SK-N-MC (cell line): ENCODE measurements at places on chromosomes 6 and 20.

GRCh38 chr6:105189026-105189820 lies 9.4 kb upstream of the POPDC3 start:
- no peak for DNase-seq

- no peak for DNase-seq
These were observed 50.1 kb downstream of the CEP43 start for GRCh38 chr6:167049275-167049674.

- DNase-seq: no peak
These were observed 85.3 kb upstream of the SLC22A16 start for GRCh38 chr6:110561696-110562095.

DNA sequence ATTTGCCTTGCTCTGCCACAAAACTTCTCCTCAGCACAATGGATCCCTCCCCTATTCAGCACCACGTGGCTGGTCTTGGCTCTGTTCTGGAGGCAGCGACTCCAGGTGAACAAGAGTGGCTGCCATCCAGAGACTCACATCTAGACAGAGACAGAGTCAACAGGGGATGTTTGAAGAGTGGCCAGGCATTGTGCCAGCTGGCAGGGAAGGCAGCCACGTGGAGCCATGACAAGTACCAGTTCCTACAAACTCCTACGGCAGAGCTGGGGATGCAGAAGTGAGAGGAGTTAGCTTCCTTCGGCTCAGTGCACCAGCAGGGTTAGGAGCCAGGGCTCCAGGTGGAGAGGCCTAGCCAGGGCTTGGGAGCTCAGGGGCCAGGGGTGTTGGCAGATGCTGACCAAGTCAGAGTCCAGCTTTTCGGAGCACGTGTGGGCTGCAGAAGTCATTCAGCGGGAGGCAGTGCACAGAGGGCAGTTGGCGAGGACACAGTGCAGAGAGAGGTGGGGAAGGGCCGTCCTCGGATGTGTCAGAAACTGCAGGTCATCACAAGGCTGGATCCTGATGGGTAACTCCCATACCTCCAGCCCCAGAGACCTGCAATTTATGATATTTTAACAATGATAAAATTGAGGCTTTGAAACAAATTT lies 171.7 kb upstream of the PDE10A start:
- no peak for DNase-seq

DNA sequence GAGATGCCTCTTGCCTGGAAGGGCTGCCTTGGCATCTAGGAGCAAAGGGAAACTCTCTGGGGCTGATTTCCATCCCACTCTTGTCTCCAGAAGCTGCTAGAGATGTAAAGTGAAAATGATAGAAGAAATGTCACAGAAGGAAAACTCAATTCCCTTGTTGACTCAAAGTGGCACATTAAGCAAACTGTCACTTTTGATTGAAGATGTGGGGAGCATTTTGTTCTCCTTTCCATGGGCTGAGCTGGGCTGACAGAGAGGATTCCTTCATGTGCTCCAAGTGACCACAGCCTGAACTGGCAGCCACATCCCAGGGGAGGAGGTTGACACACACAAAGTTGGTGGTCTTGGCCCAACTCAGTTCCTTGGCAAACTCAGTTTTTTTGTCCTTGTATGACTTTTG lies 9.8 kb downstream of the GPR31 start:
- no peak for DNase-seq

DNA sequence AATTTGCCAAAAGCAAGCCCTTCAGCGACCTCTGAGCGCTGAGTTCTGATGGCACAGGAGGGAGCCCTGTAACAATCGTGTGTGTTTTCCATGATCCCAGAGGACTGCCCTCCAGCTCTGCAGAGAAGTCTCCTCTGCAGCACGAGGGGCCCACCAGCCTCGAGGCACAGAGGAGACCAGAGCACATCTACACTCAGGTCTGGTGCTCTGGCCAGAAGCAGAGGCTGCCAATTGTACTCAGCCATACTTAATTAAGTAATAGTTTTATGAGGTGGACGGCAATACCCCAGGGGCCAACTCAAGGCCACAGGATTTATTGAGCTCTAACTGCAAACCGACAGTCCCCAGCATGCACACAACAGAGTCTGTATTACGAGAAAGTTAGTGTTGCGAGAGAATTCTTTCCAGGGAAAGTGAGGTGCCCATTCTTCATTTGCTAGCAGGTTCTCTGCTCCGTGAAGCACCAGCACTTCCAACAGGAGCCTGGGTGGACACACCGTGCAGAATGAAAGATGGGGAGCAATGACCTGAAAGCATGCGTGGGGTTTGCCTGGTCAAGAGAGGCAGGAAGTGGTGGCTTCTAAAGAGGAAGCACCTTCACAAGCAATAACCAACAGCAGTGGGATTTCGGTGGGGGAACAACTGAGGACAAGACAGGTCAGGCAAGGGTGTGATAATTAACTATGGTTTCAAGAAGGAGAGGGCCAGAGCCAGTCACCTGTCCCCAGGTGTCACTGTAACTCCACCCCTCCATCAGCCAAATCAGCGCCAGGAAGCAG lies 92.8 kb upstream of the FOXC1 start:
- no peak for DNase-seq

DNA sequence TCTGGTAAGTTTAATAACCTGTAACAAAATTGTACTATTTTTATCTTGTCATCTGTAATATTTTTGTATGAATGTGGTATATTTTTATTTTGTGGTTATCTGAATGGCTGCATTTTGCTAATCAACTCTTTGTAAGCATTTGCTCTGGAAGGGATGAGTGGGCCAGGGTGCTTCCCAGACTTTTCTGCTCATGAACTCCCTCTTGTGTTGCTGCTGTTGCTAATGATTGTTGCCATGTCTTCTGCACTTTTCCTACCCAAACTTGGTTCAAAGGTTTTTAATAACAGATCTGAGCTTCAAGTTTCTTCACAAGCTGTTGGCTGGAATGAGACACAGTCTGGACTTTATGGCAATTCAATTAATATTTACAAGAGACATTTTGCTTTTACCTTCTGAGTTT lies 1005.7 kb downstream of the HACE1 start:
- no peak for DNase-seq

DNA sequence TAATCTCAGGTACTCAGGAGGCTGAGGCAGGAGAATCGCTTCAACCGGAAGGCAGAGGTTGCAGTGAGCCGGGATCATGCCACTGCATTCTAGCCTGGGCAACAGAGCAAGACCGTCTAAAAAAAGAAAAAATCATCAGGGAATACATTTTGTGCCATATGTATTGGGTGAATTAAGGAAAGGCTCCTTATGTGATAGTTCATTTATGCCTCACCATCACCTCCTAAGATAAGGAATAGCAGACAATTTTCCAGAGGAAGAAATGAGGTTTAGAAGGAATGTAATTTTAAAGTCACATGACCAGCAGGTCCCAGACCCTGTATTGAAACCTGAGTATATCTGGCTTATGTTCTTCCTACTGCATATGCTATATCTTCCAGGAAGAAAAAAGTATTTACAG lies 93.9 kb upstream of the FOXC1 start:
- no peak for DNase-seq

DNA sequence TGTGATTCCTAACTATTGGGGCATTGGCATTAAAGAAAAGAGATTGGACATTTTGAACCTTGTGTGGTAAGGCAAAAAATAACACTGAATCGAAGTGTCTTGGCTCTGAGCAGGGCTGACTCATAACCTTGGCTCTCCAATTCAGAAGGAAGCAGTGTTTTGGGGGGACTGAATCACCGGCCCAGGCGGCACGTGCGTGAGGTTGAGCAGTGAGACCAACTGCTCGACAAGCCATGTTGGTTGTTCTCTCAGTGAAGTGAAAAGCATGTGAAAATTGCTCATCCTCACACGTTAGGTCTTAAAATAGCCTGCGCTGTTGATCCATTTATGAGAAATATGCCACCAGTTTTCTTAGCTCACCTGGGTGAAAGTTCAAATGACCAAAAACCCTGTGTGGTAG lies 137.8 kb upstream of the SPACA1 start:
- DNase-seq: no peak

GRCh38 chr6:16048221-16048620 lies 80.7 kb upstream of the MYLIP start:
- DNase-seq: no peak

DNA sequence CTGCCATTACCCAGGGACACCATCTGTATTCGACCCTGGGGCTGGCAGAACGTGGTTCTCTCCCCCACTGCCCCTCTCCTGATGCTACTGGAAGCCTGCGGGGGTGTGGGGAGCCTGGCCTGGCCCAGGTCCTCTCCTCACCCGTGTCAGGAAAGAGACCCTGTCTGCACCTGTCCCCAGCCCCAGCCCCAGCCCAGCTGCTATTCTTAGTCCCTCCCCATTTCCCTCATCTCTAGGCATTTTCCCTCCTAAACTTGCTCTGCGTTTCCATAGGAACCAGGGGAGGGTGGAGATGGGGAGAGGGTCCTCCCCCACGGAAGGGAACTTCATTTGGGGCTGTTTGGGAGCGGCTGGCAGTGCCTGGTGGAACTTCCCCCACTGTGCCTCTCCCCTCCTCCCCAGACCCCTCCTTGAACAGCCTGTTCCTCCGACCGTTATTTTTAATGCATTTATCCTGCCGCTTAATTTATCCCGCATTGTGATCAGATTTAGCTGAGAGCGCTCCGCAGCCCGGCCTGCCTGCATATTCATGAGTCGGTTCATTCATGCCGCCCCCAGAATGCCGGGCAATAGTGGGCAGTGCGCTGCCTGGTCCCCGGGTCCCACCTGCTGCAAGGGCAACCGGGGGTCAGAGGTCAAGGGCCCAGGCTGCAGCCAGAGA lies 31.8 kb upstream of the DLGAP4 start:
- no peak for DNase-seq

GRCh38 chr6:36422714-36423100 lies 19.9 kb downstream of the PXT1 start:
- no peak for DNase-seq

- no peak for DNase-seq
These were observed 2.2 kb downstream of the CLDN20 start for GRCh38 chr6:155265843-155266535.

DNA sequence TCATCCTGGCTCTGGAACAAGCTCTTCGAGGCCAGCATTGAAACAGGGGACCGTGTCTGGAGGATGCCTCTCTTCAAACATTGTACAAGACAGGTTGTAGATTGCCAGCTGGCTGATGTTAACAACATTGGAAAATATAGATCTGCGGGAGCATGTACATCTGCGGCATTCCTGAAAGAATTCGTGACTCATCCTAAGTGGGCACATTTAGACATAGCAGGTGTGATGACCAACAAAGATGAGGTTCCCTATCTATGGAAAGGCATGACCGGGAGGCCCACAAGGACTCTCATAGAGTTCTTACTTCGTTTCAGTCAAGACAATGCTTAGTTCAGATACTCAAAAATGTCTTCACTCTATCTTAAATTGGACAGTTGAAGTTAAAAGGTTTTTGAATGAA lies 3.6 kb upstream of the CDKN1A start:
- no peak for DNase-seq

DNA sequence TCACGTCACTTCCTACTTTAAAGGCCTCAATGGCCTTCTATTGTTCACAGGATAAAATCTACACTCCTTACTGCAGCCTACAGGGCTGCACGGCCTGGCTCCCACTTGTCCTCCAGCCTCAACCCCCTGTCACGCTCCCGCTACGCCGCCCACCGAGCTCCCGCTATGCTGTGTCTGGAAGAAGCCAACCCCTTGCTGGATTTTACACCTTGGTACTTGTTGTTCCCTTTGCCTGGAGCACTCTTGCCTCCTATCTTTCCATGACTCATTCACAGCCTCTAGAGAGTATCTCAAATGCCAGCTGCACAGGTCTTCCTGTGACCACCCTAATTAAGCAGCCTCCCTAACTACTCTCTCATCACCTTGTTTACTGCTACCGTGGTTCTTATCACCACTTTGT lies 259.9 kb downstream of the PRKN start:
- no peak for DNase-seq

GRCh38 chr6:125748406-125749172 lies 843 bp upstream of the HEY2 start:
- DNase-seq: no peak

GRCh38 chr6:35300848-35301247 lies 3.2 kb downstream of the DEF6 start:
- DNase-seq: no peak

GRCh38 chr6:44463728-44464450 lies 76.4 kb downstream of the CDC5L start:
- DNase-seq: no peak

DNA sequence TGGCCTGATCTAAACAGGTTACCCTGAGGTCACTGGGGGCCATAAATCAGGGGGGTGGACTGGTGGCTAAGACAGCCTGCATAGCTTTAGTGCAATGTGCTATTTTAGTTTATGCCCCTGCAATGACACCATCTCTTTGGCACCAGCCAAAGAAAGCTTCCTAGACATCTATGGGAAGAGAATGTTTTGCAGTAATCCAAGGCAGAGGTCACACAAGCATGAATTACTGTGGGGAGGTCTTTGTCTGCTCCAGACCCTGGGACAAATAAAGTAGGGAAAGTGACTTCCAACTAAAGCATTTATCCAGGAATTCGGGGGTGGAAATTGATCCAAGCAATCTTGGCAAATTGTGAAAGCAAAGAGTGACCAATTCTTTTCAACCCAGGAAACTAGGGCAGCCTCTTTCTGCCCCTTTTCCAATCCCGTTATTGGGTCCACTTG lies 5.3 kb downstream of the RIPOR2 start:
- DNase-seq: no peak

GRCh38 chr20:32052090-32052777 lies at the start of gene HCK:
HCK (plus strand) TSS chr20:32052242.
- DNase-seq: no peak

- DNase-seq: no peak
These were observed 119.4 kb downstream of the TBX18 start for GRCh38 chr6:84645000-84645399.

DNA sequence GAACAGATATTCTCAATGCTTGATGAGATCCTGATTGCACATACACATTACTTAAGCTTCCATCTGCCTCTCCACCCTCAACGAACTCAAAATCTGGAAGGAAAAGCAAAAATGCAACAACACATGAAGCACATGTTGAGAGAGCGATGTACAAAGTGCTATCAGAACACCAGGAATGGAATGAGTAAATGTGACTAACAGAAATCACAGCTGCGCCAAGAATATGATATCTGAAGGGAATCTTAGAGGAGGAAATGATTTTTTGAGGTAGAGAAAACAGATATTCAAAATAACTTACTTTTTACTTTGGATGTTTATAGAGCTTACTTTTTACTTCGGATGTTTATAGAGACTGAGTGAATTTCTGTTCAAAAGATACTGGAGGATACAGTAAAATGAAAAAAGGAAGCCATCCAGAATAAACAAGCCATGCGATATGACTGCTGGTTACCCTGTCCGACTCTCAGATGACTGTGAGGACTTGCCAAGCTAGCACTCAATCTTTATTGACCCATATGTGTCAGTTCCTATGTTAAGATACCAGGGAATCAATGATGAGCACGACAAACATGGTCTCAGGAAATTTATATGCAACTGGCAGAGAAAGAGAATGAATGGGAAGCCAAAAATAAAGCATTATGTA lies 102.0 kb downstream of the SMLR1 start:
- DNase-seq: no peak
